H7 (cell line): ENCODE measurements at places on chromosomes 11 and 22.
A peak's percentile ranks its signal among the peaks of the same experiment; 100 is the strongest.

GRCh38 chr22:42336527-42337227 lies 66.2 kb upstream of the TCF20 start:
- no peak for DNase-seq

GRCh38 chr11:37907436-37908218 lies 1309.6 kb upstream of the RAG2 start:
- no peak for DNase-seq

- peak; percentile 90 for DNase-seq
Observed at GRCh38 chr22:19179497-19180048, 1.0 kb upstream of the SLC25A1 start.

- DNase-seq: peak; percentile 62
Observed at GRCh38 chr22:37782340-37783168, 25.2 kb upstream of the GCAT start.

- no peak for DNase-seq
Observed at GRCh38 chr11:1062075-1062820, 12.4 kb upstream of the MUC2 start.

DNA sequence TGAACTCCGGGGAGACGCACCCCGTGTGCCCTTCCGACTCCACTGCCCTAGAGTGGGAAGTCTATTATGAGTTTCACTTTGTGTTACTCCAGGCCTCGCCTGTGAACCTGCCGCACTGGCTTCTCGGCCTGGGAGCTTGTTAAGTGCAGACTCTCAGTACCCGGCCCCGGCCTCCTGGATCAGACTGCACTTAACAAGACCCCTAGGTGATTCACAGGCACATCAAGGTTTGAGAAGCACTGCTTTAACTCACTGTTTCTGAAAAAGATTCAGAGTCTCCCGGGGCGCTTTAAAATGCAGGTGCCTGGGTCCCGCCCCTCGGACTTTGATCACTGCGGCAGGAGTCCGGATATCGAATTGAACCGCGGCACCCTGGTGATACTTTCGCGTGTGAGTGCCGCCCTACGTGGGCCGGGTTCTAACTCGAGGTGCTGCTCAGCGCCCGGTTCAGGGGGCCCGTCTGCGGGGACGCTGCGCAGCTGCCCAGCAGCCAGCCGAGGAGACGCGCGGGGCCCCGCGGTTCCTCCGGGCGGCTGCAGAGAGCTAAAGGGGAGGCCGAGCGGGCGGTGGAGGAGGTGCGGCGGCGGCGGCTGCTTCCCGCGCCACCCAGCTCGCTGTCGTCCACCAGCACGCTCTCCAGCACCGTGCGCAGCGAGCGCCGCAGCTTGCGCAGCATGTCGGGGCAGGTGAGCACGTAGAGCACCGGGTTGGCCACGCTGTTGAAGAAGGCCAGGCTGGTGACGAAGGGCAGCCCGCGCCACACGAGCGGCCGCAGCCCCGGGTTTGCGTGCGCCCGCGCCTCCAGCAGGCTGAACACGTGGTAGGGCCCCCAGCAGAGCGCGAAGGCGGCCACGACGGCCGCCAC lies 3.4 kb downstream of the PTGDR2 start:
- peak; percentile 66 for DNase-seq

GRCh38 chr11:69374110-69374945 lies 80.4 kb downstream of the MYEOV start:
- DNase-seq: peak; percentile 65

GRCh38 chr11:128814856-128815705 lies 52.0 kb downstream of the KCNJ1 start:
- peak; percentile 86 for DNase-seq

- peak; percentile 72 for DNase-seq
Observed at GRCh38 chr11:111982019-111982464, 43.2 kb upstream of the DLAT start.

GRCh38 chr11:88355887-88356286 lies 18.4 kb upstream of the CTSC start:
- no peak for DNase-seq

- DNase-seq: peak; percentile 98
Observed at GRCh38 chr22:37953437-37954179, at the start of the genes C22orf23 and POLR2F. C22orf23 (minus strand) TSS chr22:37953601; CDS start chr22:37953149, 452 bp downstream. POLR2F (plus strand) TSS chr22:37953699; CDS start chr22:37953788, 89 bp downstream.

DNA sequence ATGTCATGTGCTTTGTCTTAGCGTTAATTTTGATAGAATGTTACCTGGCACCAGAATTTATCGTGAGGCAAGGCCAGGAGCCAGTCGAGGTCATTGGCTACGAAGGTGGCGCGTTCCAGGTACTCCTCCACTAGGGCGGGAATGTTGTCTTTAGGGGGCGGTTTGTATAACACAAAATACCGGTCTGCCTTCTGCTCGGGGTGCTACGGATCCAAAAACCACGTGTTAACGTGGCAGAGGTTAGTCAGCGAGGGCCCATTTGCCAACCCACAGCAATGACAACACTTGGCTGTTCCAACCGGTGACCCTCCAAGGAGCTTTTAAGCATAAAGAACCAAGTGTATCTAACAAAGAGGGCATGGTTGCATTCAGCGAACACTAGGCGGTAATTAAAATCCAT lies 12.5 kb downstream of the ASCC2 start:
- DNase-seq: peak; percentile 23

- DNase-seq: no peak
Observed at GRCh38 chr11:73596547-73596946, 1.4 kb downstream of the FAM168A start.

DNA sequence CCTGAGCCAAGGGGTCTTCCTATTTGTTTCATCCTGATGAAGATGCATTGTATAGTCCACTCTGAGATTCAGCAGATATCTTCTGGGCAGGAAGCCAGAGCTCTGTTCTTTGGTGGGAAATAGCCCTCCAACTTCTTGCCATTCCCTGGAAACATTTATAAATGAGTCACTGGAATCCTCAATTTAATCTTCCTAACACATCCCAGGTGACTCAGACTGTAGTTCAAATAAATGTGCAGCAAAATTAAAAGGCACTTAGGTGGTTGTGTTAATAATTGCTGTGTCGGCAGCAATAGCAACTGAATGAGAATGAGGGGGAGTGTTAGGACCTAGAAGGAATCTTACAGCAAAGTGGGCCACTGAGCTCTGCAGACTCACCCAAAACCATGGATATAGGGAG lies 108.6 kb downstream of the INSC start:
- no peak for DNase-seq

GRCh38 chr22:18024956-18025720 lies 777 bp upstream of the MICAL3 start:
- DNase-seq: peak; percentile 57

DNA sequence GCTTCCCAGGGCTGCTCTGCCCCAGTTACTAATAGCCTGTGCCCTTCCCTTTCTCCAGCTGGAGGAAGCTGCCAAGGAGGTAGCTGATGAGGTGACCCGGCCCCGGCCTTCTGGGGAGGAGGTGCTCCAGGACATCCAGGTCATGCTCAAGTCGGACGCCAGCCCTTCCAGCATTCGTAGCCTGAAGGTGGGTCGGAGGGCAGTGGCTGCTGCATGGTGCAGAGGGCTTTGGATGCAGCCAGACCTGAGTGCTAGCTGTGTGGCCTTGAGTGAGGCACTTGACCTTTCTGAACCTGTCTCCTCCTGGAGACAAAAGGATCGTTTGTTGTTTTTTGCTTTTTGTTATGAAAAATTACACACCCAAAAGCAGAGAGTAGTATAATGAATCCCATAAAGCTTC lies 3.4 kb downstream of the MCM5 start:
- no peak for DNase-seq

DNA sequence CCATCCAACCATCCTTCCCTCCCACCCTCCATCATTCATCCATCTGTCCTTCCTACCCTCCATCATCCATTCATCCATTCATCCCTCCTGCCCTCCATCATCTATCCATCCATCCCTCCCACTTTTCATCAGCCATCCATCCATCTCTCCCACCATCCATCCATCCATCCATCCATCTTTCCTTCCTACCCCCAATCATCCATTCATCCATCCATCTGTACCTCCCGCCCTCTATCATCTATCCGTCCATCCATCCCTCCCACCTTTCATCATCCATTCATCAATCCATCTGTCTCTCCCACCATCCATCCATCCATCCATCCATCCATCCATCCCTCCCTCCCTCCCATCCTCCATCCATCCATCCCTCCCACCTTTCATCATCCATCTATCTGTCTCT lies 968.8 kb downstream of the BRD1 start:
- DNase-seq: no peak
